ENCODE measurements at places on chromosomes 4 and X. TPM values are rescaled to one million over a fixed set of nuclear protein-coding genes. Genes with fewer than 3 reads are reported as not detected.

Gene SGMS2
- 0.16 TPM for total RNA-seq

Gene HMX1
- not detected for total RNA-seq

Gene TMEM33
- 45.6 TPM for total RNA-seq

GRCh38 chr4:18314731-18315130, 293.2 kb upstream of the LCORL start:
- DNase-seq, result no peak

DNA sequence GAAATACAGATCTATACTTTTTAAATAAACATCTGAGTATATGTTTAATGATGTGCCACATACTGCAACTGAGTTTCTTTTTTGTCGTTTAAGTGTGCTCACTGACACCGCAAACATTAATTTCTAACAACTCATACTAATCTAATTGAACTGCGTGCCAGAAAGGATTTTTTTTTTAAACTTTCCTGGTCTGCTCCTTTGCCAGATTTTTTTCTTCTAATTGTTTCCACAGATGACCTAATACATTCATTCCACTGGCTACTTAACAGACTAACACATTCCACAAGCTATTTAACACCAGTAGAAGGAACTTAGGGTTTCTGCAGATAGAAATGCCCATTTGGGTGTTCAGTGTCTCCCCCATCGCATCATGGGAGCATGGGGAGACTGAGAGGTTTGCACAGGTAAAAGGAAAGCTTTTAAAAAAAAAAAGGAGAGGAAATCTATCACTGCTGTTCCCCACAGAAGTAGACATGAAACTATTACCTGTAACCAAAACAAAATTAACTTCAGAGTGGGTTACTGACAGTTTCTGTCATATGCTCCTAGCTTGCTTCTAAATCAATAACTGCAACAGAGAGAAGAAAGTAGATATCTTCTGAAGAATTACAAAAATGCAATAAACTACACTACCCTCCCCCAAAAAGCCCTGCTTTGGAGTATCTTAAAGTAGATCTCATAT, 31.6 kb downstream of the SH3KBP1 start:
- DNase-seq, result no peak

- no peak for DNase-seq
Measured at GRCh38 chr4:131613824-131614216, 1535.3 kb upstream of the PCDH10 start.

DNA sequence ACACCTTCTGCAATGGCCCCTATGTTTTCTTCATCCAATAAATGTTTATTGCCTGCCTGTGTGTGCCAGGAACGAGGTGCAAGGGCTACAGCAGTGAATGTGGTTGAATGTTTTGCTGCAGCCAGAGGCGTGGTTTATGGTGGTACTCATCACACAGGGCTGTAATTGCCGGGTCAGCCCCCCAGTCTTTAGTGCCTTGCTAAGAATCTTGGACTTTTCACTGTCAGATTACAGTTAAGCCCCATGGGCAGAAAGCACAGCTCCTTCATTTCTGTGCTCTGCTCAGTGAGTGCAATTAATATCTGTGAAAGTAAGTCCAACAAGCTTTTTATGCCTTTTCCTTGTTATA, 67.8 kb downstream of the TAPT1 start:
- DNase-seq, result no peak

DNA sequence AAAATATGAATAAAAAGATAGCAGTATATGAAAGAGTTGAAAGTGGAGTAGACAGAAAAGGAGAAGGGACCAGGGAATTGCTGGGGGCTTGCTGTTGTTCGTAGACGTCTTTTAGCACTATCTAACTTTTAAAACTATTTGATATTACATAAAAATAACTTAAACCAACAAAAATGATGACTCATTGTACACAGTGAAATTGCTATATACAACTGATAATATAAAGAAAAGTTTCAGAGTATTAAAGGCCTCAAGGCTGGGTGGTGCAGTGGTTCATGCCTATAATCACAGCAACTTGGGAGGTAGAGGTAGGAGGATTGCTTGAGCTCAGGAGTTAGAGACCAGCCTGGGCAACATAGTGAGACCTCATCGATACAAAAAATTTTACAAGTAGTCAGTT, 5.2 kb downstream of the TRPC3 start:
- no peak for DNase-seq

GRCh38 chrX:54811301-54811885, 3.8 kb downstream of the MAGED2 start:
- DNase-seq, result no peak

DNA sequence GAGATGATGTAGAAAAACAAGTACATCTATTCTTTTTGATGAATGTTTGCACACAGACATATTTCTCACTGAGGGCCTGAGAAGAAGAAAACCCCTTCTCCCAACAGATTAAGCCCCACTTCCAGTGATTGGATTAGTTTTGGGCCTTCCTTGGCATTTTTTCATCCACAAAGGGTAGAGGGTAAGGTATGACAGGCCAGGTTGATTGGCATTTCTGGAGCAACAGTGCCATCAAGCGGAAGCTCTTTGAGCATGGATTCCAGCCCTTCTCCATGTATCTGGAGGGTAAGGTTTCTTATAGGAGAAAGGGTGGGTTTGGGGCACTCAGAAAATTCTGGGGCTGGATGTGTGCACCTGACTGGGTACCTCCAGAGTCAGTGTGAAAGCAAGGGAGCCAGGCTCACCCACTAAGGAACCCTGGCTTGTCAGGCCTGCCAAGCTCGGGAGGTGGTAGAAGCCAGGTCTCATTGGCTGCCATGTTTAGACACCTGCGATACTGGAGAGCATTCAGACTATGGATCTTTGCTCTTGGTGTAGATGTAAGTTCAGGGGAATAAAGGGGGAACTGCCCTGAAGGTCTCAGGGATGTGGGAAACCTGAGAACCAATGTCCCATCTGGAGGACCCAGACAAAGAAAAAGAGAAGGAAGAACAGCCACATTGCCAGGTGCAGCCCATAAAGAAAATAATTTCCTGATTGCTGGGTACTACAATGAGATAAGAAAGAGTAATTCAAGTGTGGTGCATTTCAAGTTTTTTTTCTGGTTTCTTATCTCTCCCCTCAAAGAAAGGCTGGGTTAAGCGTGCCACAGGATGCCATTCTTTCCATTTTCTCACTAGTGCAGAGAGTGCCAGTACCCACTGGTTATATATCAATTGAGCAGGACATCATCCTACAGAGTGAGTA, 222.3 kb upstream of the AGTR2 start:
- DNase-seq, result no peak

All from activated naive CD4-positive, alpha-beta T cell treated with anti-CD3 and anti-CD28 coated beads, Interleukin-2, amount 50 U/mL, for 72 hours (primary cell).